ENCODE measurements at places on chromosomes 4 and X. TPM values are rescaled to one million over a fixed set of nuclear protein-coding genes. Genes with fewer than 3 reads are reported as not detected.

The PPARGC1A gene
- 12.5 TPM for total RNA-seq

The PRRG3 gene
- 9.4 TPM for total RNA-seq

The ODAPH gene
- not detected for total RNA-seq

The GPM6B gene
- 18.8 TPM for total RNA-seq

The BRS3 gene
- not detected for total RNA-seq

The DCHS2 gene
- total RNA-seq, result 18.3 TPM
